ENCODE measurements at places on chromosomes 1 and 21. TPM values are rescaled to one million over a fixed set of nuclear protein-coding genes. Genes with fewer than 3 reads are reported as not detected.

- DNase-seq: no peak
These were observed 130.9 kb upstream of the MROH9 start for GRCh38 chr1:170804419-170804818.

DNA sequence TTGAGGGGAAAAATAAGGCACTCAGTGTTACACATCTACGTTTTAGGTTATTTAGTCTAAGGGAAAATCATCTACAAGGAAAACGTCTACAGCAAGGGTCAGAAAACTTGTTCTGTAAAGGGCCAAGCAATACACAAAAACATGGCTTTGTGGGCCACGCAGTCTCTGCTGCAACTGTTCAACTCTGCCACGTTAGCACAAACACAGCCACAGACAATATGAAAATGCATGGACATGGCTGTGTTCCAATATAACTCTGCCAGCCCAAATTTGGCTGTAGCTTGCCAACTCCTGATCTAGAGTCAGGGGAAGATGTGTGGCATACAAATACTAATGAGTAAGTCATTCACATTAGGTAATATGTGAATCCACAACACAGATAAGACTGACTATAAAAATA lies 40.7 kb downstream of the COA6 start:
- DNase-seq: no peak

DNA sequence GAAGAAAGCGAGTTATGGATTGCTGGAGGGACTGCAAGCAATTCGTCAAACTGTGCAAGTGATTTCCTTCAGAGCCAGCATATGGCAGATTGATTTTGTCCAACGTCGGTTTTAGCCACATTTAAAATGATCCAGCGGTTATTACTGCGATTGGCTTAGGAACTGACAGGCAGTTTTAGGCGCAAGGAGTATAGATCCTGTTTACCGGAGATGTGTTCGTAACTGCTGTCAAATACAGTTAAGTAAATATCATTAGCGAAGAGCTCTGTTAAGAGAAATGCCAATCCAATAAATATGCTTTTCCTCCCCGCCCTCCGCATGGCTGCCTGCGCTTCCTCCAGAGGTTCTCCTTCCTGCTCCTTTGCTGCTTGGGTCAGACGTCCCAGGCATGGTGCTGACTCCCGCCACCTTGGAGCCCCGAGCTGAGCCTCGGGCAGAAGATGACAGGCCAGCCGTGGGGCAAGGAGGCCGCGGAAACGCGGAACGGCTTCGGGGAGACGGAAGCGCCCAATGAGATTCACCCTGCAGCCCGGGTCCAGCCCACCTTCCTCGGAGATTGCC lies 9.4 kb upstream of the BARHL2 start:
- no peak for DNase-seq

The ARHGEF10L gene
- 37.9 TPM for polyA plus RNA-seq

The AMPD1 gene
- polyA plus RNA-seq: not detected

Measured in left renal pelvis (tissue), 4 donors.